ENCODE measurements at places on chromosomes 7 and 10. TPM values are rescaled to one million over a fixed set of nuclear protein-coding genes. Genes with fewer than 3 reads are reported as not detected.

The SLC25A40 gene
- total RNA-seq = 48.7 TPM

- DNase-seq = no peak
Measured at GRCh38 chr7:92697414-92697813, 107.2 kb upstream of the FAM133B start.

The SGMS1 gene
- 10.7 TPM for total RNA-seq

DNA sequence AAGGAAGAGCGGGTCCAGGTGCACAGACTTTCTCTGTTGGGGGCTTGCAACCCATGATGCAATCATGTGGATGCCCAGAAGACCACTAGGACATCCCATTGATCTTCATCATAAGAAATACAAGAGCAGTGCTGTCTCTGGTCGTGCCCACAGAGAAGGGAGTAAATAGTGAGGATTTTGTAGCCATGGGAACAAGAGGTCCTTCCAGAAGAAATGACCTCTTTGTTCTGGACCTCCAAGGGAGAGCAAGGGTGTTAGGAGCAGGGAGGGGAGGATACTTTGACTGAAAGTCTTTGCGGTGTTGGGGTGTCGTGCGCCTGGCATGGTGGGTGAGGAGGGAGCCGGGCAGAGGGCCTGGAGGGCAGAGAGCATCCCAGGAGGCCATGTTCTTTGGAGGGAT, 55.0 kb upstream of the EN2 start:
- DNase-seq = no peak

The PTPN20 gene
- 2.5 TPM for total RNA-seq

GRCh38 chr7:140619176-140619575, 21.4 kb downstream of the DENND2A start:
- no peak for DNase-seq

DNA sequence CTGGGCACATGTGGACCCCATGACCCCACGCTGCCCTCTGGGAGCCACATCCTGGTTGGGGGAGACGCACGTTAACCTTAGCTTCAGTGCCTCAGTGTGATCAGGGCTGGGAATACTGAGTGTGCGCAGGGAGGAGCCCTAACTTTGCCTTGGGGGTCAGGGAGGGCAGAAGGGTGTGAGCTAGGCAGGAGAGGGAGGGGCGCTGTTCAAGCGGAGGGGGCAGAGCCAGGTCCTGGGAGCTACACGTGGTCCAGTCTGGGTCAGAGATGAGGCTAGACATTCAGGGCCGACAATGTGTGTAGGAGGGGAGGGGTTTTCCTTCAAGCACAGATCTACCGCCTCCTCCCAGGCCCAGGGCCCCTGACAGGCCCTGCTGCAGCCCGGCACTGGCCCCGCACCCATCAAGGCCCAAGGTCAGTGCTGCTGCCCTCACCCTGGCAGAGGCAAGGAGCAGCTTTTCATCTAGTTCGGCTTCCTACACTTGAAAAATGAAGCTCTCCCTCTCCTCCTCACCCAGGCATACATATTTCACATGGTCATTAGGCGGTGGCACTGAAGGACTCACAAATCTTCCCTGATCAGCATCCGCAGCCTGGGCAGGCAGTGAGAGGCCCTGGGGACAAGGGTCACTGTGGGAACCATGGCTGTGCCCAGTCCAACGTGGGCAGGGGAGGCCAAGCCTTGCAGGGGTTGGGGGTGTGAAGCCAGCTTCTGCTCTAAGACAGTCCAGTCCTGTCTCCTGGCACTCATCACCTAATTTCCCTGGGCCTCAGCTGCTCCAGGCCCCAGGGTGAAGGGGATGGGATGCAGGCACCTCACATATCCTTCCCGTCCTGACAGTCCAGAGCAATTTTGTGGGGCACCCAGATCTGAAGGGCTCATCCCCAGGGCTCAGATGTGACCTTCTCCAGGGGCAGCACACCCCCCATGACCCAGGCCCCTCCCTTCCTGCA, 47.3 kb downstream of the C10orf105 start:
- no peak for DNase-seq

The CYP3A4 gene
- total RNA-seq = not detected

The CYP2C19 gene
- total RNA-seq = not detected

DNA sequence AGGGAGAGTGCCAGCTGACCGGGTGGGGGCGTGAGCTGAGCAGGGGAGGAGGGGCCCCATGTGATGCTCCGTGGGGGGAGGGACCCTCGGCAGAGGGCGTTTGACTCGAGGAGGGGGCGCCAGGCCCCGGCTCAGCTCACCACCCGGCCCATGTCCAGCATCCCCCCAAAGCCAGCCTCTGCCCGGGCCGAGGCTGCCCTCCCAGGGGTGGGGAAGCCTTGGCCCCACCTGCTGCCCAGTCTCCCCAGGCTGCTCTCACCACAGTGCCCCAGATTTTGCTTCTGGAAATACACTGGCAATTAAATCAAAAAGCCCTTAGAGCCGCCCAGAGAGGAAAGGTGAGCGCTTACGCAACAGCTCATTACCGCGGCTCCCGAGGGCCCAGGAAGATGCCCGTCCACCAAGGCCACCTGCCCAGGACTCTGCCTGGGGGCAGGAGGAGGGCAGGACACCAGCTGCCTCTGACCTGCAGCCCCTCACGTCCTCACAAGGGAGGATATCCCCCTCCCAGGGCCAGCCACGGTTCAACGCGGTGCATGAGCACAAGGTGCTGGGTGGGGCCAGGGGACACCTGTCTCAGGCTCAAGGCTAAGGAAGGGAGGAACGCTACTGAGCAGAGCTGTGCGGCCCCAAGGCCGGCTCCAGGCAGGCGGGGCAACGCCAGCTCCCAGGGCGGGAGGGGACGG, 70.0 kb upstream of the INPP5A start:
- no peak for DNase-seq

- DNase-seq = no peak
Measured at GRCh38 chr10:79468015-79468560, 22.7 kb upstream of the ZCCHC24 start.

The TDRD1 gene
- total RNA-seq = 0.11 TPM

DNA sequence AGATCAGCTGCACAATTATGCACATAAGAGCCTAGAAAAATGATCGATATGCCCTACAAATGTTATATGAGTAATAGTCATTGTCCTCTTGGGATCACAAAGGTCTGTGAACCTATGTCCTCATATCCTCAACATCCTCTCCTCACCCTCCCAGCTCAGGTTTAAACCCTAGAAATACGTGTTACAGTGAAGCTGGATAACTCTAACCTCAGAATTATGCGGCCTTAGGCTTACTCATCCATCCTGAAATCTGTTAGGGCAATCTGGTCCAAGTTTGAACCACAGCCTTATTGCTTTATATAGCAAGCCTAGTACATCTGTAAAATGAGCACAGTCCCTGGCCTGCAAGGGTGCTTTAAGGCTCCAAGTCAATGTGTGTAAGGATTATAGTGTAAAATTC, 84.2 kb upstream of the FRMD4A start:
- no peak for DNase-seq

DNA sequence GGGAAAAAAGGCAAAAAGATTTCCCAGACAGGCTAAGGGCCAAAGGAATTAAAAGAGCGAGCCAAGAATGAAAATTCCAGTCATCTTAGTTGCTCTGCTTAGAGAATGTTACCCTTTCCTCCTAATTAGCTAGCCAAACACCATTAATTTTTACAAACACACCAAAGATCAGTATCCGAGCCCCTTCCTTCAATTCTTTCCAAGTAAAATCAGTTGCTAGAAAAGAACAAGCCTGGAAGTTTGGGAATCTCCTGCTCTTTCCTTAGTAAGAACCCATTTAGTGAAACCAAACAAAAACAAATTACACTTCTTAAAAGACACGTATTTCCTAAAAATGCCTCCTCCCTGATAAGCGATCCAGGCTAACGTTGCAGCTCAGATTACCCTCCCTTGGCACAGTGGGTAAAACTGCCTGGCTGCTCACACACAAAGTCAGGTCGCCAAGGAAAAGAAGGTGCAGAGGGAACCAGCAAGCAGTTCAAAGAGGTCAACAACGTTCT, 57.1 kb upstream of the ABLIM1 start:
- DNase-seq = no peak

- DNase-seq = no peak
Measured at GRCh38 chr10:44014644-44015250, 366.1 kb upstream of the ZNF32 start.

DNA sequence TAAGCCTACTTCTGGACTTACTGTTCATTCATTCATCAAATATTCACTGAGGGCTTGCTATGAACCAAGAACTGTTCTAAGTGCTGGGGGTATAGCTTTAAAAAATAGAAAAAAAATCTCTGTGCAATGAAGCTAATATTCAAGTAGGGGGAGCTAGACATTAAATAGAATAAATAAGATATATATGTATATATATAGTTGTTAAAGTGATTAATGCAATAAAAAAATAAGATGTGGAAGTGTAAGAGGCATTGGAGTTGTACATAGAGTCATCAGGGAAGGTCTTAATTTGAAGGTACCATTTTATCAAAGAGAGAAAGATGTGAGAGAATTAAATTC, 181.2 kb upstream of the AGR3 start:
- no peak for DNase-seq

- no peak for DNase-seq
Measured at GRCh38 chr10:16466001-16466400, 29.2 kb downstream of the PTER start.

DNA sequence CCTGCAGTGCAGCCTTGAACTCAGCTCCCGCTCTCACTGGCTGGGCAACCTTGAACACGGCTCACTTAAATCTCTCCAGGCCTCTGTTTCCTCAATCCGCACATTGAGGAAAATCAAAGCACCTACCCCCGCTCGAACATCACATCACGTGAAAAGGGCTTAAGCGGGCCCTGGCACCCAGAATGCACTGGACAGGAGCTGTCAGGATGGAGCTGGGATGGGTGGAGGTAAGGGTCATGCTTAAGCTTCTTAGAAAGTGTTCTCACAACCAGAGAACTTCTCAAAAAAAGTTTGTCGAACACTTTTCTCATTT, 55.7 kb upstream of the MGMT start:
- no peak for DNase-seq

- DNase-seq = no peak
Measured at GRCh38 chr10:29241925-29242324, 46.9 kb upstream of the LYZL1 start.

GRCh38 chr10:49759787-49760551, 2.2 kb downstream of the OGDHL start:
- no peak for DNase-seq

The AKR1D1 gene
- not detected for total RNA-seq

The IGFBP1 gene
- not detected for total RNA-seq

The NODAL gene
- not detected for total RNA-seq

DNA sequence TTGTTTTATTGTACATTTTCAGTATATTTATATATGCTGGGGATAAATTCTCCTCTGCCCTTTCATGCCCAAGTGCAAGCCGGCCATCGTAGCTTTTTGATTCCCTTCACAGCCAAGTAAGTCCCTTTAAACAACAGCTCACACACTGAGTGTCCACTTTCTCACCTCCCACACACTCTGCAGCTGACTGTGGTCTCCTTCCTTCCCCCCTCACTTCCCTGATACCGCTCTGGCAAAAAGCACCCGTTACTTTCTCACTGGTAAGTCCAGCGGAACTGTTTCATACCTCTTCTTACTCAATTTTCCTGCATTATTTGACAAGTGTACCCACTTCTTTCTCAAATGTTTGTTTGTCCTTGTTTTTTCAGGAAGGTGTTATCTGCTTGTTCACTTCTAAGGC, 35.2 kb downstream of the MGAM start:
- no peak for DNase-seq

- no peak for DNase-seq
Measured at GRCh38 chr10:104099941-104100340, 14.3 kb upstream of the COL17A1 start.

- no peak for DNase-seq
Measured at GRCh38 chr10:64726466-64726865, 1205.3 kb downstream of the REEP3 start.

The MYOZ1 gene
- not detected for total RNA-seq

- DNase-seq = no peak
Measured at GRCh38 chr10:82924711-82925110, 1049.7 kb downstream of the NRG3 start.

GRCh38 chr7:134844200-134844599, 64.8 kb downstream of the CALD1 start:
- DNase-seq = no peak

The DGKI gene
- 2.8 TPM for total RNA-seq

The MRPS17 gene
- total RNA-seq = 28.3 TPM

DNA sequence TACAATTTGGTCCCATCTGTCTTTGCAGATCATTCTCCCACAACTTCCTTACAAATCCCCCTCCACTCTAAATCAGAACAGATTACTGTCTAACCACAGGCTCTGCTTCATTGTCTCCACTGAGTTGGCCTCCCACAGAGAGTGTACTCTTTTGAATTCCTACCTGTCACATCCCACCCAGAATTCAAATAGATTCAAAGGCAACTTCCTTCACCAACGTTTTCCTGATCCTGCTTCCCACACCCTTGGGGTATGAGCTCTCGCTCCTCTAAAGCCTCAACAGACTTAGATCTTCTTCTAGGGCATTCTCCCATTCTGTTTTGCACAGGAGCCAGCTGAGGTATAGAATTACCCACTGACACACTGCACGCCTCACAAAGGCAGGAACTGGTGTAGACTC, 197.8 kb upstream of the CDCA7L start:
- no peak for DNase-seq

The LIPJ gene
- total RNA-seq = not detected

The NKX2-3 gene
- not detected for total RNA-seq

GRCh38 chr7:150739033-150739432, 1.8 kb downstream of the GIMAP5 start:
- DNase-seq = no peak

DNA sequence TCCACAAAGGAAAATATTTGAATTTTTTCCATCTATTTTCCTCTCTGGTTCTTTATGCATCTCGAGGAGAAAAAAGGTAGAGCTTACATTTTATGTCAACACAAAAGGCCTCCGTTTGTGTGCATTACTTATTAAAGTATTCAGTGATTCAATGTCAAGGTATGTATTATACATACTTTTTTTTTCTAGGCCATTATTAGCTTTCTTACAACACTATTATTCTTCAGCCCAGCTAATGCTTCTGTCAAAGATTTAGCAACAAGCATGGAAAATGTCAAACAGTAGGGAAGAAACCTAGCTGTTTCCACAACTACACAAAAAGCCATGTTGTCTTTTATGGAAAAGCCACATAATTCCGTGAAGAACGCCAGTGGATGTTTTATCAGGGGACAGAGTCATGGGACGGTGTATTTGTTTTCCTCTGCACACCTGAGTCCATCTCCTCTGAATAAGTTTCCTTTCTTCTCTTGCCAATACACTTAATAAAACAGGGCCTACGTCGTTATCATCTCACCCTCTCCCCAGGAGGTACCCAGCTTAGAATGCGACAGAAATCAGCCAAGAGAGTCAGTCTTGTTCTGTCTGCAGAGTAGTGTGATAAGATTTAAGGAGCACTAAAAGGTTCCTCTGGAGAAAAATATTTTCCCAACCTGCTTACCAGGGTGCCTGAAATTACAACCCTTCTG, 209.7 kb upstream of the AUTS2 start:
- DNase-seq = no peak

- DNase-seq = no peak
Measured at GRCh38 chr10:63573068-63573697, 52.0 kb downstream of the REEP3 start.

DNA sequence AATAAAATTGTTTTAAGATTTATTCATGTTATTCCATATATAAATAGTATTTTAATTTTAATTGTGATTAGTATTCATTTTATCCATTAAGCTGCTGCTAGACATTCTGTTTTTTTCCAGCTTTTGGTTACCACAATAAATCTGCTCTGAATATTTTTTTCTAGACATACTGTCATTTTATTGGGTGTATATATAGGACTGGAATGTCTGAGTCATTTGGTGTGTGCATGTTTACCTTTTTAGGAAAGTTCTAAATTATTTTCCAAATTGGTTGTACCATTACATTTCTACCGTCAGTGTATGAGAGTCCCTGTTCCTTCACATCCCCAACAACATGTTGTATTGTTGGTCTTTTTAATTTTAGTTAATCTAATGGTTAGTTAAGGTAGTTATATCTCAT, 1138.1 kb downstream of the REEP3 start:
- DNase-seq = no peak

The TEX36 gene
- total RNA-seq = not detected
